ENCODE measurements at places on chromosomes 2 and 18.
A peak's percentile ranks its signal among the peaks of the same experiment; 100 is the strongest.

- DNase-seq = no peak
Measured at GRCh38 chr2:237259201-237259600, 154.8 kb downstream of the COL6A3 start.

DNA sequence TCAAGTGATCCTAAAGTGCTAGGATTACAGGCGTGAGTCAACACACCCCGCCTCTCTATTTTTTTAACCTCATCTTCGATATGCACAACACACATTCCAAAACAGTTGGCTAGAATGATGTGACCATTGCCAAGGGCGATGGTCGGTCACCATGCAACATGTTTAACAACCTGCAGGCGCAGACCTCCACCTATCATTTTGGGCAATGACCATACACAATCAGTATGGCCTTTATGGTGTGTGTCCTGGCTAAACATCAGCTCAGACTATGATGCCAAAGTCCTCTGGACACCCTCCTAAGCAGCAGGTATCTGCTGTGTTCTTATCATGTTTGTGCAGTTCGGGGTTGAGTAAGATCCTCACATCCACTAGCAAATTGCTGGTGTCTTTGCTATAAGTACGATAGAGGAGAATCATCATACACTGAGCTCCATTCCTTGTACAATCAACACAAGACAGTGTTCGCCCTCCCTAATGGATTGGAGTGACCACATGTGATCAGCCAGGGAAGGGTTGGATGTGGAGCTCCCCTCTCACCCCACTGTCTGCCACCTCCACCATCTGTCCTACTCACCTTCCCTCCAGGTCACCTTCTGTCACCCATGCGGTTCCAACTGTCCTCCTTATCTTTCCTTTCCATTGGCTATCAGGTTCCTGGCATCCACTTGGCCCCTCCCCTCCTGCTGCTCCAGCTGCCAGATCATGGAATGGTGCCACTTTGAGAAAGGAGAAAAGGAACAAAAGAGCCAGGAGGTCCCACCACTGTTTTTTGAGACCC, 7.9 kb upstream of the RNF152 start:
- no peak for DNase-seq

- no peak for DNase-seq
Measured at GRCh38 chr2:222774941-222775340, 85.9 kb upstream of the ACSL3 start.

DNA sequence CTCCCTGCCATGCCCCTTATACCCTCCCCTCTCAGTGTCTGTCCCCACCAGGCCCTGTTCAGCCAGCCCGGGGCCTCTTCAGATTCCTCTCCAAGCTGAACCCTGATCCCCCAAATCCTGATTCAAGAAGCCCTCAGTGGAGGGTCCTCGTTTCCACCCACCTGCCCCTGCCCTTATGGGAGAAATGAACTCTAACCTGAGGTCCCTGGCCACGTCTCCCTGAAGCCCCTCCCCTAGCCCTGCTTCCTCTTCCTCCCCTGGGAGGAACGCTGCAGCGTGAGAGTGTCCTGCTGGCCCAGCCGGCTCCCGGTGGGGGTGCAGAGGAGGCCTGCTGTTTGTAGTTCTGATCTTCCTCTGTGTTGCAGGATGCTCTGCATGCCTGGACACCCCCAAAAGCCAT, 56.7 kb upstream of the GLI2 start:
- DNase-seq = no peak

DNA sequence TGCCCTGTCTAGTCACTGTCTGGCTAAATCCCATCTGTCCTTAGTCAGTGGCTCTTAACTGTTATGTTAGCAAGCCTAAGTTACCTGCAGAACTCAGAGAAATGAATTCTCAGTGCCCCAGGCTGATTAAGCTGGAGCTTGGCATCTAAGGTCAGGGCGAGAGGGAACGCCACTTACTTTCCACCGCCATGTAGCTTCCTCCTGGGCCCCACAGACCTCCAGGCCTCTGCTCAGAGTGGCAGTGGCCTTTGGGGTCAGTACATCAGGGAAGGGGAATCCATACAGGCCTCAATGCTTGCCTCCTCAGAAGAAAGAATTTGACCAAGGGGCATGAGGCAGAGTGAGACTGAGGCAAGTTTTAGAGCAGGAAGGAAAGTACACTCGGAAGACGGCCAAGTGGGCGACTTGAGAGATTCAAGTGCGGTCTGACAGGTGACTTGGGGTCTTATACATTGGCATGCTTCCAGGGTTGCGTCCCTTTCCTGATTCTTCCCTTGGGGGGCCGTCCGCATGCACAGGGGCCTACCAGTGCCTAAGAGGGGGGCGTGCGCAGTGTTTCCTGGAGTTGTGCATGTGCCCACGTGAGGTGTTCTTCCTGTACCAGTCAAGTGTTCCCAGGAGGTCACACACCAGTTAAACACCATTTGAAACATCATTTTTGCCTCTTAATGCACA, 64.1 kb downstream of the EMILIN2 start:
- no peak for DNase-seq

GRCh38 chr2:57906152-57906732, 140.4 kb upstream of the VRK2 start:
- DNase-seq = peak; percentile 79

DNA sequence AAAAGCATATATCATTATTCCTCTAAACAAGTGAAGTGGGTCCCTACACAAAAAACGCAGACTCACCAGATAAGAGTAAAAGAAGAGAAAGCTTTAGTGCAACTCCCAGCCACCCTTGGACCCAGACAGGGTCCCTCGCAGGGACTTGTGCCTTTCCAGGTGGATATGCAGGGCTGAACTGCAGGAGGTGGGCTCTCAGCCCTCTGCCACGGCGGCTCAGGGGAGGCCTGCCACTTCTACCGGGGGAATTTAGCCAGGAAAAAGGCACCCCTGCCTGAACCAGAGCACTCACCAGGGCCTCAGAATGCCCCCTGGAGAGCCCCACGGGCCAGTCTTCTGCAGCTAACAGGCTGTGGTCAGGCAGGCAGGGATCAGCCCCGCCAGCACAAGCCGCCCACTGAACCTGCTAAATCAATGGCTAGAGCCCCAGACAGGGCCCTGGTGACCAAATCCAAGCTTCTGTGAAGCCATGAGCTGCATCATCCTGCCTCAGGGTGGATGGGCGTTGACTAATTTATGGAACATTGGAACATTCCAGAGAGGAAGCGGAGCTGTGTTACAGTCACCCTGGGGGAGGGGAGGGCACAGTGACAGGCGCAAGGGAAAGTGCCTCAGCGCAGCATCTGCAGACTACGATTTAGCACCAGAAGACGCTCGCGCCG, 209.3 kb downstream of the EIPR1 start:
- DNase-seq = peak; percentile 21

- DNase-seq = no peak
Measured at GRCh38 chr2:108923019-108923700, 65.9 kb downstream of the EDAR start.

DNA sequence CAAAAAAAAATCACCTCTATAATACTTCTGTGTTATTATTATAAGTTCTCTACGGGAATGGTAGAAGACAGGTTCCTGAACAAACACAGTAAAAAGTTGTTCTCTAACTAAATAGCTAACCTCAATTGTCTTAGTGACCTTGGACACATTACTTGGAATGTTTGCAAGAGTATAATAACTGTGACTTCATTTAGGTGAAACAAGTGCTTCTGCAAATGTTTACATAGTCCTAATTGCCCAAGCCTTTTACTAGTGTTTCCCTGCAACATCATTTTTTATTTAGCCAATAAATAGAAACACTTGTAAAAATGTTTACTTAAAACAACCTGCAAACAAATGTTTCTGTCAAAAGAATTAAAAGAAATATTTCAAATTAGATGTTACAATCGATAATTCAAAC, 9.9 kb downstream of the PLEKHM3 start:
- DNase-seq = no peak

GRCh38 chr2:135378591-135378990, 152.4 kb downstream of the ZRANB3 start:
- DNase-seq = no peak

- DNase-seq = peak; percentile 1
Measured at GRCh38 chr2:214244847-214245246, 166.0 kb upstream of the VWC2L start.

GRCh38 chr2:41710944-41711343, 336.9 kb upstream of the PKDCC start:
- DNase-seq = peak; percentile 6

DNA sequence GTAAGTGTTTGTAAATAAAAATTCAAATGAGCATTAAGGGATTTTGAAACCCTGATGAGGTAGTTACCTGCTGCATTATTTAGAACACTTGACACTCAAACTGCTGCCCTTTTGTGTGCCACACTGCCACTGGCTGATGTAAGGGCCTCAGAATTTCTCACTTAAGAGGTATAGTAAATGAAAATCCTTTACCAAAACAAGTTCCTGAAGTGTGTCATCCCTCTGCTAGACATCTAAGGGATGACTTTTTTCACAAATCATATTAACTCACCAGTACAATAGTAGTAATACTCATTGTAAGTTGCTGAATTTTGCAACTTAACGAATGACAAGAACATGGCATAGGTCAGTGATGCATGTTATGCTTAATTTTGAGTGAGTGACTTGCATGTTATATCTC, 274.9 kb upstream of the UBE2E3 start:
- DNase-seq = no peak

DNA sequence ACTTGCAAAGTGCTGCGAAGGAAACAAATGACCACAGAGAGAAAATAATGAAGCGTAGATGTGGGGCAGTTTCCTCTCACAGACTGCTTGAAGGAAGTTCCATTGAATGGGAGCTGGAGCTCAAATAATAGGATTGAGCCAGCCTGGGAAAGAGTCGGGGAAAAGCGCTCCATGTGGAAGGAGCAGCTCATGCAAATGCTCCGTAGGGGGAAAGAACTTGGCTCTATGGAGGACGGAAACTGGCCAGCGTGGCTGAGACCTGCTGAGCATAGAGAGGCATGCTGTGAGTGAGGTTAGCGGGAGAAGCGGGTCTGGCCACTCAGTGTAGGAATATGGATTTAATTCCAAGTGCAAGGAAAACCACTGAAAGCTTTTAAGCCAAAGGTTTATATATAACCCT, 28.6 kb upstream of the VIT start:
- DNase-seq = no peak

DNA sequence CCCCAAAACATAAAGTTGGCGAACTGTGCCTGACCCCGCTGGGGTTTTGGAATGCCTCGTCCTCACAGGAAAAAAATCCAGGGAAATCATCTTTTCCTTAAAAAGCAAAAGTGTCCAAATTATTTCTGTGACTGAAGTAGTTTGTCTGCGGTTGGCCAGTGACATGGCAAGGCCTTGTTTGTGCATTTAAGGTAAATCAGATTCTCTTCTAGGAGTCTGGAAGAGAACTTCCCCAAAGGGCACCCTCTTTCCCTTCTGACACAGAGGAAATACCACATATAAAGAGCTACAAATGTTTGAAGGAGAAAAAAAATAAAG, 737 bp upstream of the CYB5A start:
- DNase-seq = no peak
